ENCODE measurements at places on chromosomes 16 and 17.

GRCh38 chr16:21227866-21228265, 5.6 kb upstream of the ANKS4B start:
- DNase-seq: no peak

DNA sequence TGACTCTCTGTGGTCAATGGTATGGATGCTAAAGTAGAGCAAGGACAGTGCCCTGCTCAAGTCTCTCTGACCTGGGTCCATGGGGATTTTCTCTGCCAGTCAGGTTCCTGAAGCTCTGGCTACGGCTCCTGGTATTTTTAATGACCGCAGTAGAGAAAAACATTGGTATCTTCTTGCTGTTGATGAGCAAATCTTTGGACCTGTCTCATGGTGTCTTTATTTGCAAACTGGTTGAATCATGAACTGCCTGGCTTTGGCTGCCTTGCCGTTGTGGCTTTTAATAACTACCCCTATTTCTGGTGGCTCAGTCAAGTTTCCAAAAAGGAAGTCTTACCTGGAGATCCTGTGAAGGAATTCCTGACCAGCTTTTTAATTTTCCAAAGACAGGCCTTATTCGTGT, 8.7 kb downstream of the FAM234A start:
- no peak for DNase-seq

GRCh38 chr17:4786516-4786915, 352 bp upstream of the VMO1 start:
- DNase-seq: no peak

GRCh38 chr17:55492781-55493341, 18.4 kb downstream of the SMIM36 start:
- no peak for DNase-seq

GRCh38 chr16:47463771-47464624, 2.9 kb downstream of the PHKB start:
- no peak for DNase-seq

GRCh38 chr16:27433636-27434035, 31.7 kb downstream of the IL21R start:
- DNase-seq: peak; percentile 12

DNA sequence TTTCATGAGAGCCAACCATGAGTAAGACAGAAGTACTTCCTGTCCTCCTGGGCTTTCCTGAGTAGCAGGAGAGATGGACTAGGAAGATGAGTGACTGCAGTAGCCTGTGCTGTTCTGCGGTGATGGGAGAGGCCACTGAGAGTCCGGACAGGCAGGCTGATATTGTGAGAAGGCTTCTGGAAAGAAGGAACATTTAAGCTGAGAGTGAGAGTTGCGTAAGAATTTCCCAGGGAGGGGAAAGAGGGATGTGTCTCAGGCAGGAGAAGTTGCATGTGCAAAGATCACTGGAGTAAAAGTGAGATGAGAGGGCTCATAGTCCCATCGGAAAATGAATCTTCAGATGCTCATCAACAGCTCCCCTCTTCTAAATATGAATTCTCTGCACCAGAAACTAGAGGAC, 258.3 kb downstream of the RBFOX1 start:
- DNase-seq: no peak

All from stimulated activated CD8-positive, alpha-beta memory T cell treated with anti-CD3 and anti-CD28 coated beads, Interleukin-4, amount 100 ng/mL, for 48 hours (primary cell).